Spinal cord (tissue), 10 donors: ENCODE measurements at places on chromosomes 5 and 9.

GRCh38 chr5:68484307-68485068 is 268.9 kb downstream of the PIK3R1 start:
- no peak for DNase-seq

- no peak for DNase-seq
Measured at GRCh38 chr9:94140418-94140780, 56.1 kb downstream of the PTPDC1 start.

DNA sequence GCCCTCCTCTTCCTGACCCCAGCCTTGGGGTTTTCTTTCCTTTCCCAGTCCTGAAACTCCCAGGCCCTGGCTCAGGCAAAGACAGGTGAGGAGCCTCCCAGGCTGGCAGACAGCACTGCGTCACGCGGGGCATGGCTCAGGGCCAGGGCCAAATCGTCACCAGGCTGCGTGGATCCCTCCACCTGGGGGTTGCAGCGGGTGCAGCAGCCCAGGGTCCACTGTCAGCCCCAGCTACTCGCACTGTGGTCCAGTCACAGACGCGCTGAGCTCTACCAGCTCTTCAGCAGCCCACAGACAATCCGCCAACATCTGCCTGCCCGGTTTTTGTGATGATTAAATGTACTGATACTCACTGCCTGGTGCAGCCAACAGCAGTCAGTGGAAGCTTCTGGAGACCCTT is 12.1 kb downstream of the FAM78A start:
- no peak for DNase-seq

- DNase-seq: no peak
Measured at GRCh38 chr5:176188506-176189193, 49.6 kb upstream of the SIMC1 start.

GRCh38 chr9:22170990-22171670 is 162.0 kb upstream of the CDKN2B start:
- no peak for DNase-seq

DNA sequence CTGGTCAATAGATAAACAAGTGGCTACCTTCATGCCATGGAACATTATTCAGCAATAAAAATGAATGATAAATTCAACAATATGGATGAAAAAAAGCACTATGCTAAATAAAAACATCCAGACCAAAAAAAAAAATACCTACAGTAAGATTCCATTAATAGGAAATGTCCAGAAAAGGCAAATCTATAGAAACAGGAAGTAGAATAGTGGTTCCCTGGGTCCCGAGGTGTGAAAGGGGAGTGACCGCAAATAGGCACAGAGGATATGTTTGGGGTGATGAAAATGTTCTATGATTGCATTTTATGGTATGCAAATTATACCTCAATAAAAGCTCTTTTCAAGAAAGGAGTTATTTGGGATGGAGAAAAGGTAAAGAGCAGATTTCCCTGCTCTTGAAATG is 3.6 kb upstream of the GPR151 start:
- DNase-seq: no peak
